ENCODE measurements at places on chromosomes 1 and 21. TPM values are rescaled to one million over a fixed set of nuclear protein-coding genes. Genes with fewer than 3 reads are reported as not detected.

The ILDR2 gene
- total RNA-seq, result 9.3 TPM

The THBS3 gene
- 162 TPM for total RNA-seq

The OR4F29 gene
- not detected for total RNA-seq

The ATP1A4 gene
- total RNA-seq, result not detected

The MYOCOS gene
- total RNA-seq, result not detected

The CATSPER4 gene
- not detected for total RNA-seq

The ANGPTL3 gene
- not detected for total RNA-seq

The RGS16 gene
- total RNA-seq, result 4.3 TPM

The DSTYK gene
- total RNA-seq, result 15.2 TPM

The FMO2 gene
- not detected for total RNA-seq

The BMP8B gene
- total RNA-seq, result not detected

The TMOD4 gene
- total RNA-seq, result 1.4 TPM

The ZNF684 gene
- total RNA-seq, result 5.8 TPM

The PIK3CD gene
- total RNA-seq, result 29.5 TPM

Measured in astrocyte (in vitro differentiated cells and primary cell).